Activated CD4-positive, alpha-beta T cell treated with anti-CD3 and anti-CD28 coated beads, Interleukin-2, amount 50 U/mL, for 4 hours (primary cell): ENCODE measurements at places on chromosomes 3 and 15.
A peak's percentile ranks its signal among the peaks of the same experiment; 100 is the strongest.

GRCh38 chr15:100463515-100463914 lies 65.2 kb downstream of the CERS3 start:
- DNase-seq = no peak

DNA sequence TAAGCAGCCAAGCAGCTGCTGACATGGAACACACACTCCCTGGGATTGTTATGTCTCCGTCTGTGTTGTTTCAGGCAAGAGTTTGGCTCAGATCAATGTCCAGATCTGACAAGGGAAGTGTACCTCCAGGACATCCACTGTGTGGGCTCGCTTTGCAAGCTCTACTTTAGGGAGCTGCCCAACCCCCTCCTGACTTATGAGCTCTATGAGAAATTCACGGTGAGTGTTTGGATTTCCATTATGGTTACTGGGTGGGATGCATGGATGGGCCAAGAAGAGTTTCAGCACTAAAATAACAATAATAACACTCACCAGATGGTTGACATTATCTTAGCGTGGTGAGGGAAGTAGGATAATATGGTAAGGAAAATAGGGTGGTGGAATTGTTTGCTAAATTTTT lies 74.1 kb downstream of the ARHGAP31 start:
- no peak for DNase-seq

DNA sequence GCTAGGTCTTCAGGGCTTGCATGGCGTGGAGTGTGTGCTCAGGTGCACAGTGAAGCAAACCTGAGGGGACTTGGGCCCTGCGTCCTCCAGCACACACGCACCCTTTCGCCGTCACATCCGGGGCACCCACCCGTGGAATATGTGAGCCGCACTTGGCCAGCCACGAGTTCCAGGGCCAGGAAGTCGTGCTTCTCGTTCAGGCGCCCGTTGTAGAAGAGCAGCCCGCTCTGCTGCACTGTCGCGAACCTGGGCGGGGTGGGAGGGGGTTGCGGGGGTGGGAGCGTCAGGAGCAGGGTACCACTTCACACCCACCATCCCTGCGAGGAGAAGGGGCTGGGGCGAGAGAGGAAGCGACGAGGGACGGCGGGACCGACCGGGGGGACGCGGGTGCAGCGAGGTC lies 7.1 kb downstream of the CELSR3 start:
- peak; percentile 70 for DNase-seq

GRCh38 chr3:32278714-32279113 lies 40.2 kb downstream of the CMTM8 start:
- DNase-seq = no peak

DNA sequence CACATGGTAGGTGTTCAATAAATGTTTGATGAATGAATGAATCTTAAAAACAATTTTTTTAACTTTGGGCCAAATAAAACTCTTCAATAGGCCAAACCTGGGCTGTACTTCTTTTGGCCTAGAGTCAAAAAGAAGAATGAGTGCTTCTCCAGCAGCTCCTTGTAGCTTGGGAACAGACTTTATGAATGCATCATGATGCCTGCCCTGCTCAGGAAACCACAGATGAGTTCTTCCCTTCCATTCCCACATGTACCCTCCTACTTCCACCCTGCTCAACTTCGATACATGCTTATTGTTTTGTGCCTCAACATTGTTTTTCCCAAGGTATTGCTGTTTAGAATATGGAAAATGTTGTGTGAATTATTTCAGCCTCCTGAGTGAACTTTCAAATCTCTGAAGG lies 87.0 kb downstream of the FILIP1L start:
- DNase-seq = no peak

GRCh38 chr15:51830276-51830806 lies 888 bp downstream of the TMOD3 start:
- no peak for DNase-seq

DNA sequence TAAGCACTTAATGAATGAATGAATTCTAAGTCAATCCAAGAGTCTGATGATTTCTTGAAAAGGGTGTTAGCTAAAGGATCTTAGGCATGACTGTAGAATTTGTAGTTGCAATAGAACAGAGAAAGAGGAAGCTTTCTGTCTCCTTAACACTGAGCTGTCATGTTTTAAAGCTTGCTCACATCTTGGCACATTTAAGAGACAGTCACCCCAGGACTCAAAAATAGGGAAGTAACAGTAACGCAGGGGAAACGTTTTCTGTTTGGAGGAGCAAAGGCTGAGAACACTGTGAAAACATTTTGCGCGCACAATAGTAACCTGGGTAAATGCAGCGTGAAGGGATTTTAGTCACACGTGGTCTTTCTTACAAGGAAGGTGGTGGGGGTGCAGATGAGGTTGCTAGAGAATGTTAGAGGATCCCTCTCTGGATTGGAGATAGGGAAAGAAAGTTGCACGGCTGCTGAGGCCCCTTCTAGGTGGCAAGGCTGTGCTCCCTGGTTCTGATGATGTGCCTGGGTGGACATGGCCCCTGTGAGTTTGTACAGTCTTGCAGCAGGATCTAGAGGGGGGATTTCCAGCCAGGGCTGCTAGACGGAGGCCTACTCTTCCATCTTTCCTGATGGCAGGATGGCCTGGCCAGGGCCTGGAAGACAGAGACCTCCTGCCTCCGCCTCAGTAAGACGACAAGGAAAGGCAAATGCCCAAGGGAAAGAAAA lies 12.0 kb downstream of the STARD5 start:
- DNase-seq = no peak

- DNase-seq = no peak
Measured at GRCh38 chr3:141012571-141012970, 38.6 kb upstream of the SPSB4 start.

GRCh38 chr15:91946075-91946474 lies 92.6 kb downstream of the SLCO3A1 start:
- no peak for DNase-seq

DNA sequence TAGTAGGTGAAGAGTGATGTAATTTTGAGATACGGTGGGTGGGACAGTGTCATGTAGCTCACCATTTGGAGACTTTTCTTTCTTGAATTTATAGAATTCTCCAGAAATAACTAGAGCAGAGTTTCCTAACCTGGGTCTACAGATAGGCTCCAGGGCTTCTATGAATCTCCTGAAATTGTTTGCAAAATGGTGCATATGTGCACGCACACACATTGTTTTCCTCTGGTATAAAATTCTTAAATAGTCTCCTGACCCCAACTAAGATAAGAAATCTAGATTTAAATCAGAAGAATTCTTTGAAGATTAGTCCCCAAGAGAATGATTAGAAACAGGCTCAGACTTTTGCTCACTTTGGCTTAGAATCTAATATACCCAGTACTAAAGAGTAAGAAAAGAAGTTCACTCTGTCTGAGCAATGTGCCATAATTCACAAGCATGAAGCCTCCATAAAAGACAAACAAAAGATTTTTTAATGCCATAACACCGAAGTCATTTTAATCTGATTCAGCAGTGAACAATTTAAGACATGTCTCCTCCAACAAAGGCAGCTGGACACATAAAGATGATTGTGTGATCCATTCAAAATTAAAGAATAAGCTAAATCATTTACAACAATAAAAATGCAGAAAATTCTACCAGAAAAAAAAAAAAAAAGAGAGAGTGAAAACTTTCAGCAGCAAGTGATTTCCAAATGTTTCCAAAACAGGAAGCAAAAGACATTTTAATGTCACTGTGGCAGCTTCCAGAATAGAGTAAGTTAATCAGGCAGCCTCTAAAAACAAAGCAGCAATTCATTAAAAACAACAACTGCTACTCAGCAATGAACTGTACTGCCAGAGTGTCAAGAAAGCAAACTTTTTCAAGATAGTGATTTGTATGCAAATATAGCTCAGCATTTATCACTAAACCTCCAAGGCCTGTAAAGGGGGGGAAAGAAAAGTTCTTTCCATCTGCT lies 975.5 kb upstream of the CFAP20DC start:
- no peak for DNase-seq

DNA sequence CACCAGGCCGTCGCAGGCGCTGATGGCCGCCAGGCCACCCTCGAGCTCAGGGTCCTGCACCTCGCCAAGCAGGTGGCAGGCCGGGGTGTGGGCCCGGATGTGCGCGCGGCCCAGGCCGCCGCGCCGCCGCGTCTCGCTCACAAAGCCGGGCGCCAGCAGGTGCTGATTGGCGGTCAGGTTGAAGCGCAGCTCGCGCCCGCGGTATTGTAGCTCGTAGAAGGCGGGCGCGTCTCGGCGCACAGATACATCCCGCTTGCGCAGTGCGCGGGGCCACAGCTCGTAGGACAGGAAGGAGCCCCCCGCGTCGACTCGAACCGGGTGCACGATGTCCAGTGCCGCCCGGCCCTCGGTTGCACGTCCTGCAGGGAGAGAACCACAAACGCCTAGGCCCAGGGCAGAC lies 11.1 kb downstream of the ADAMTS7 start:
- DNase-seq = no peak

DNA sequence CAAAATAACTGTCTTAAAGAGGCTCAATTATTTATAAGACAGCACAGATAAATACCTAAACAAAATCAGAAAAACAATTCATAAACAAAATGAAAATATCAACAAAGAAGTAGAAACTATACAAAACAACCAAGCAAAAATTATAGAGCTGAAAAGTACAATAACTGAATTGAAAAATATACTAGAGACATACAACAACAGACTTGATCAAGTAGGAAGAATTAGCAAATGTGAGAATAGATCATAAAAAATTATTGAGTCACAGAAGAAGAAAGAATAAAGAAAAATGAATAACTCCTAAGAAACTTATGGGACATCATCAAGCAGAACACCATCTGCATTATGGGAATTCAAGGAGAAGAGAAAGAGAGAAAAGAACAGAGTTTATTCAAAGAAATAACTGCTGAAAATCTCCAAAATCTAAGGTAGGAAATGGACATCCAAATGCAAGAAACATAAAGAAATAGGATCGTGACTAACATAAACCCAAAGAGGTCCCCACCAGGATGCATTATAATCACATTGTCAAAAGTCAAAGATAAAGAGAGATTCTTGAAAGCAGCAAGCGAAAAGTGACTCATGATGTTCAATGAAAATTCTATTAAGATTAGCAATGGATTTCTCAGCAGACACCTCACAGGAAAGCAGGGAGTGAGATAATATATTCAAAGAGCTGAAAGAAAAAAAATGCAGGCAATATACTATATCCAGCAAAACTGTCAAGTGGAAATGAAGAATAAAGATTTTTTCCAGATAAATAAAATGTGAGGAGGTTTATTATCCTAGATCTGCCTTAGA lies 85.9 kb downstream of the DCLK3 start:
- DNase-seq = no peak

GRCh38 chr15:43285609-43286037 lies 18.9 kb upstream of the TGM5 start:
- DNase-seq = peak; percentile 38

GRCh38 chr3:30848087-30848779 lies 46.2 kb downstream of the GADL1 start:
- DNase-seq = no peak

DNA sequence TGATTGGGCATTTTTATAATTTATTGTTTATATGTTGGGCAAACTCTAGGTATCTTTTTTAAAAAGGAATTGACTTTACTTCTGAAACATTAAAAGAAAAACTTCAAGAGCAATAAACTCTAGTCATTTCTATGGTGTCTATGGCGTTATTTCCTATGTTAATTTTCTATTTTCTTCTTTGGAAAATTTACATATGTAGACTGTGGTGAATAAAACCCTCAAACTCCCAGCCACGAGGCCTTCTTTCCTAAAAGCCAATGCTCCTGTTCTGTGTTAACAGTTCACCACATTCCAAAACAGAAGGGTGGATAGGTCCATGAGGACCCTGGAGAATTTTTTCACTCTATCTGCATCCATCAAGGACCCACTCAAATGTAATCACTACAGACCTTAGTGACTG lies 44.3 kb upstream of the B3GNT5 start:
- DNase-seq = no peak

DNA sequence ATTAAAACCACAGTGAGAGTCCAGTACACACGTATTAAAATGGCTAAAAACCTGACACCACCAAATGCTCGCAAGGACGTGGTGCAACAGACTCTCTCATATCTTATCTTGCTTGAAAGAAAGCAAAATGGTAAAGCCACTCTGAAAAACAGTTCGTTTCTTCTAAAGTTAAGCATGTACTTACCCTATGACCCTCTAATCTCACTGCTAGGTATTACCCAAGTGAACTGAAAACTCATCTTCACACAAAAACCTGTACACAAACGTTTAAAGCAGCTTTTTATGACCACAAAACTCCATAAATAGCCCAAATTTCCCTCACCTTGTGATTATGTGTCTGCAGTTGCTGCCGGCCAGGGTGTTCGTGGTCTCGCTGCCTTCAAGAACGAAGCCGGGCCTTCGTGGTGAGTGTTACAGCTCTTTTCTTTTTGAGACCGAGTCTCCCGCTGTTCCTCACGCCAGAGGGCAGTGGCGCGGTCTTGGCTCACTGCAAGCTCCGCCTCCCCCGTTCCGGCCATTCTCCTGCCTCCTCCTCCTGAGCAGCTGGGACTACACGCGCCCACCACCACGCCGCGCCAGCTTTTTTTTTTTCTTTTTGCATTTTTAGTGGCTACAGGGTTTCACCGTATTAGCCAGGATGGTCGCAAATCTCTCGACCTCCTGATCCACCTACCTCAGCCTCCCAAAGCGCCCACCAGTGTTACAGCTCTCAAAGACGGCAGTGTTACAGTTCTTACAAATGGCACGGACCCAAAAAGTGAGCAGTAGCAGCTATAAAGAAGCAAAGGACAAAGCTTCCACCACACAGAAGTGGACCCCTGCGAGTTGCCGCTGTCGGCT lies 165.4 kb downstream of the TJP1 start:
- no peak for DNase-seq

GRCh38 chr3:66353530-66353929 lies 132.7 kb downstream of the SLC25A26 start:
- no peak for DNase-seq

- no peak for DNase-seq
Measured at GRCh38 chr3:35674451-35675109, 35.3 kb downstream of the ARPP21 start.

DNA sequence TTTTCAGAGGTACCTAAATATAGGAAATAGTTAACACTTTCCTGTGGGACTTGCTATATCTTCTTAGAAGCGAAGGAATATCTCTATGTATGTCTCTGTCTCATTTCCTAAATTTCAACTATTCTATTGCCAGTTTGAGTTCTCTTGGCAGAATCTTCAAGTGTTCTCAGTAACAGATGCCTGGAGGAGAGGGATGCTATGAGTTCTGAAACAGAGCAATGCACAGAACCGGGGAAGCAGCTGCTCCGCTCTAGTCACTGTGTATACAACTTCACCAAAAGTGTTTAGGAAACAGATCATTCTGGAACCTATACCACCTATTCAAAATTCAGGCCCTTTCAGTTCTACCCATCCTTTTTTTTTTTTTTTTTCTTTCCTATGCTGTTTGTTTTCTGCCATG lies 144.6 kb downstream of the RORA start:
- no peak for DNase-seq

DNA sequence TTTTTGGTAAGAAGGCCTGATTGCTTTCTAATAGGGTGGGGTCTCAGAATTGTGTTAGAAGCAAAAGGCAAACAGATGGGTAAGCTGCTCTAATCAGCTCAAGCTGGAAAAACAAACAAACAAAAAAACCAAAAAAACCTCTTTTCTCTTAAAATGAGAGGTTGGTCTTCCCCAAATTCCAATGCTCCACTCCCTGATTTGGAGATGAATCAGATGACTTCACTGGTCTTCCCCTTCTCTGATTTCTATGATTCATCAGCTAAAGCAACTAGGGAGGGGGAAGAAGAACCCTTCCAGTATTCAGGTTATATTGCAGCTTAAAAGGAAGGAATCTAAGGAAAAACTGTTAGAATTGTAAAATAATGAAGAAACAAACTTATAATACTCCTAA lies 9.6 kb upstream of the ANXA2 start:
- DNase-seq = no peak

- DNase-seq = no peak
Measured at GRCh38 chr3:155179966-155180757, 100.0 kb downstream of the MME start.
